ENCODE measurements at places on chromosomes 6 and 20. TPM values are rescaled to one million over a fixed set of nuclear protein-coding genes. Genes with fewer than 3 reads are reported as not detected.

The BHLHE23 gene
- total RNA-seq = not detected

The GLP1R gene
- 0.10 TPM for total RNA-seq

DNA sequence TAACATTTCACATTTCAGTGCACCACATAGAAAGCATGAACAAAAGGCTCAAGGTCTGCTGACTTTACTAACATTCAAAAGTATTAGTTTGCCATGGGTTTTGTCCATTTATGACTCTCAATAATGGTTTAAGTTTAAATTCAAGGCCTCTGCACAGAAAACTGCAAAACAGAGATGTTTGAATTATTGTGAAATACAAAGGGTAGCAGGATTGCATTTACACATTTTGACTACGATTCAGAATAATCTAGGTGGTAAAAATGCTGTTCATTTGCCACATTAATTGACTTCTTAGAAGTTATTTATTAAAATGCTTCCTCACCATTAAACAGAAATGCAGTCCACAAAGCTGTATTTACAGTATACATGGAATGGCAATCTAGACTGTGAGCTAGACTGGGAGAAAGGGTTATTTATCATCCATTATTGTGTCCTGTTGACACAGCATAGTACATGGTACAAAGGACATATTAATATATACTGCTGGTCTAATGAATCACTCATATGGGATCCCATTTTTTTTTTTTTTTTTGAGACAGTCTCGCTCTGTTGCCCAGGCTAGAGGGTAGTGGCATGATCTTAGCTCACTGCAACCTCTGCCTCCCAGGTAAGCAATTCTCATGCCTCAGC lies 18.0 kb downstream of the USP49 start:
- no peak for DNase-seq

The NT5E gene
- 31.2 TPM for total RNA-seq

GRCh38 chr20:62675156-62675876 lies 33.0 kb downstream of the SLCO4A1 start:
- no peak for DNase-seq

DNA sequence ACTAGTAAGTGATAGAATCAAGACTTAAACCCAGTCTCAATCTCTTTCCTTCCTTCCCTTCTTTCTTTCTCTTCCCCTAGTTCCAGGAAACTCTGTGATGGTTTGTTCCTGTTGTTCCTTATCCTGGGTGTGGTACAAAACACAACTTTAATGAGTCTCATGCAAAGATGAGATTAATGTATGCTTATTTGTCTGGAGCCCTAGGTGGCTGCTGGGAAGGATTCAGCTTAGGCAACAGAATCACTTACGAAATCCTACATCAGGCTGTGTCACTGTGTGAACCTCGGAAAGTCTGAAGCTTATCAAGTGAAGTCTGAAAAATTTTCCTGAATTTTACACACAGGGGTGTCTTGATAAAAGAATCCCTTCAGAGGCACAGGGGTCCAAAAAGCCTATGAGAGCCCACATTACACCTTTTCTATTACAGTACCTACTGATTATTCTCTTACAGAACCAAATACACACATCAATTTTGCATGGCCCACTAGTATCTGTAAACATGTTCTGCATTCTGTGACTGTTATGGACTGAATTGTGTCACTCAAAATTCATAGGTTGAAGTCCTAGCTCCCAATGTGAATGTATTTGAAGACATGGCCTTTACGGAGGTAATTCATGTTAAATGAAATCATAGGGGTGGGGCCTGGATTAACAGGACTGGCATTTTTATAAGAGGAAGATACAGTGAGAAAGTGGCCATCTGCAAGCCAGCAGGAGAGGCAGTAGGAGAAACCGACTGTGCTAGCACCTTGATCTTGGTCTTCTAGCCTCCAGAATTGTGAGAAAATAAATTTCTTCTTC lies 144.7 kb downstream of the MYB start:
- DNase-seq = no peak

The PCK1 gene
- total RNA-seq = 51.4 TPM

GRCh38 chr6:28922821-28923317 lies 916 bp downstream of the TRIM27 start:
- DNase-seq = no peak

The MAS1 gene
- under 0.01 TPM for total RNA-seq

GRCh38 chr6:148419430-148419829 lies 76.8 kb downstream of the SASH1 start:
- DNase-seq = no peak

GRCh38 chr6:45513213-45513618 lies 135.5 kb upstream of the SUPT3H start:
- no peak for DNase-seq

GRCh38 chr6:117557951-117558350 lies 44.4 kb downstream of the GOPC start:
- DNase-seq = no peak

DNA sequence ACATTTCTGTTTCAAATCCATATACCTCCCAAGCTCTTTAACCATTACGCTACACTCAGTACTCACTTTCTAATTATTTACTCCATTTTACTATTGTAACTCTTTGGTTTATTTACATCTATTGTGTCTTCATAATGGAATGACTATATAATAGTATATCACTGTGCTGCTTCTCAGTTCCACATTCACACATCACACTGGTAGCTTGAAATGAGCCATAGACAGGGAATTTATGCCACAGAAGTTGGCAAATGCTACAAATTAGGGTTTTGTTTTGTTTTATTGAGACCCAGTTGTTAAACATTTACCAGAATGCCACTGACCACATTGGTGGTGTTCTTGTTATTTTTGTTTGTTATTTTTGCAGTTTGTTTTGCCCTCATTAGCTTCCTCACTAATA lies 213.9 kb downstream of the KCNQ5 start:
- no peak for DNase-seq

- no peak for DNase-seq
These were observed 455.6 kb downstream of the MAFB start for GRCh38 chr20:40233406-40233805.

DNA sequence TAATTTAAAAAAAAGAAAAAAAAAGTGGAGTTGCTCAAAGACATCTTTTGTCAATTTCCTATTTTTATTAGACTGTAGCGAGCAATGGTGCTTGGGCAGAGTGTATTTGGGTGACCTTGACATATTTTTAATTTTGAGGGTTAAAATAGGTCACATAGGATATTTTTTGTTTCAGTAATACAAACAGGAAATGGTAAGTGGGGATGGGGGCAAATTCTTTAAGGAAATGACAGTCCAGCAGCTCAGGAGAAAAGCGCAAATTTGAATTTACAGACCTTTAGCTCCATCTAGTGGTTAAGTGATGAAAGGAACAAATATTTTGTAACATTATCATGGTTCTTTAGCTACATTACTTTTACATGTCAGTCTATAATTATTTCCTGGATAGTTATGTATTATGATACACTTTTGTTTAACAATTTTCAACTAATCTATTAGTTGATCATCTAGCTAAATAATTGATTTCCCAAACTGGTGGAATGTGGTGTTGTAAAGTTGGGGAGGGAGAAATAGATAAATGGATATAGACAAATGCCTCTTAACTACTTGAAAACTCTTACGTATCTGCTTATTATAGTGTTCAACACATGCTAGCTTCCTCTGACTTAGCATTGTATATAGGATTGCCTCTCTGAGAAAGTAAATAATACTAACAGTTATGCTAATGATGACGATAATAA lies 10.0 kb downstream of the CITED2 start:
- peak; percentile 43 for DNase-seq

- no peak for DNase-seq
These were observed 262.8 kb upstream of the TAB2 start for GRCh38 chr6:149054559-149055194.

DNA sequence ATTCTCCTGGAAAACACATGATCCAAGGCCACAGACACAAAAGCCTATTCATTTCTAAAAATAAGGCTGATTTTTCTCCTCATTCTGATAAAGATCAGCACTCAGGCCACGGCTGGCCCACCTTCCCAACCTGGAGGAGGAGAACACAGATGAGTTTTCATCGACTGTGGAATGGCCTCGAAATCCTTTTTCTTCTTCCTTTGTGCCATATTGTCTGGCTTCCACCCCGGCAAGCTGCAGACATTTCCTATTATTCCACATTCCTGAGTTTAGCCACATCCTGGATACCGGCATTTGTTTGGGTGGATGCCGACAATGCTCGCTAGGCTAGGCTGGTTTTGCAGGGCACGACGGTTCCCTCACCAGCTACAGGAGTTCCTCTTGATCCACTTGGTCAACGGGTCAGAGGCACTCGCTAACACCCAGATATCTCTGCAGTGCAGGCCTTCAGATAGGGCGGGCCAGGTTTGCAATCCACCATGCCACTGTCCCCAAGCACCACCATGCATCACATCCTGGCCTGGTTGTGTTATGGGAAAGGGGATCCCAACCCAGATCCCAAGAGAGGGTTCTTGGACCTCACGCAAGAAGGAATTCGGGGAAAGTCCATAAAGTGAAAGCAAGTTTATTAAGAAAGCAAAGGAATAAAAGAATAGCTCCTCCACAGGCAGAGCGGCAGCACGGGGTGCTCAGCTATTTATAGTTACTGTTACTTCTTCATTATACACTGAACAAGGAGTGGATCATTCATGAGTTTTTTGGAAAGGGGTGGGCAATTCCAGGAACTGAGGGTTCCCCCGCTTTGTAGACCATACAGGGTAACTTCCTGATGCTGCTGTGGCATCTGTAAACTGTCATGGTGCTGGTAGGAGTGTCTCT lies 4.2 kb upstream of the CTSZ start:
- peak; percentile 55 for DNase-seq

The TMEM74B gene
- 2.5 TPM for total RNA-seq

- no peak for DNase-seq
These were observed 173.0 kb upstream of the ECI2 start for GRCh38 chr6:4308364-4308763.

DNA sequence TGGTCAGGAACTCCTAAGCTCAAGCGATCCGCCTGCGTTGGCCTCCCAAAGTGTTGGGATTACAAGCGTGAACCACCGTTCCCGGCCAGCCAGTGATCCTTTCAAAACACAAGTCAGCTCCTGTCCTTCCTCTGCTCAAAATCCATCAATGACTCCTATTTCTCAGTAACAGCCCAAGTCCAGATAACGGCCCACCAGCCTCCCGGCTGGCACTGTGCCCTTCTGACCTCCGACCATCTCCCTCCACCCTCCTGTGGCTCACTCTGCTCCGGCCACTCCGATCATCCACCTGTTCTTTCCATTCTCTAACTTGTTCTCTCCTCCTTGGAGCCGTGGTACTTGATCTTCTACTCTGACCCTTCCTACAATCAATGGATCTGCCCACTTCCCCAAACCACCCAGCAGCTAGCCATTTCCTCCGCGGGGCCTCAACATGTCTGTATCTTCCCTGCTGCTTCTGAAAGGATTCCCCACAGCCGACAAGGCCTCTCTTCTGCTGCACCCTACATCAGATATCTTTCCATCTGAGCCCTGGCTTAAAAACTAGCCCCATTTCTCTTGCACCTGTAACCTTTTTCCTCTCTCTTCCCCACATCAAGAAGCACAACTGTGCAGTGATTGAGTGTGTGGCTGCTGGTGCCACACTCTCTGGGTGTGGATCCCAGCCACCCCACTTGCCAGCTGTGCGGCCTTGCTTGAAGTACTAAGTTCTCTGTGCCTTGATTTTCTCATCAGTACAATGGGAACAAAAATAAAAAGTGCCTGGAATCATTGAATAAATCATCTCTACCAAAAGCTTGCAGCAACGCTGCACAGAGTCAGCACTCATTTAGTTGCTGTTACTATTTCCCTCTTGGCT lies 6.1 kb upstream of the ZMYND8 start:
- no peak for DNase-seq

GRCh38 chr20:4840801-4841200 lies 119.1 kb downstream of the PRND start:
- no peak for DNase-seq

The SLC4A11 gene
- total RNA-seq = 0.59 TPM

DNA sequence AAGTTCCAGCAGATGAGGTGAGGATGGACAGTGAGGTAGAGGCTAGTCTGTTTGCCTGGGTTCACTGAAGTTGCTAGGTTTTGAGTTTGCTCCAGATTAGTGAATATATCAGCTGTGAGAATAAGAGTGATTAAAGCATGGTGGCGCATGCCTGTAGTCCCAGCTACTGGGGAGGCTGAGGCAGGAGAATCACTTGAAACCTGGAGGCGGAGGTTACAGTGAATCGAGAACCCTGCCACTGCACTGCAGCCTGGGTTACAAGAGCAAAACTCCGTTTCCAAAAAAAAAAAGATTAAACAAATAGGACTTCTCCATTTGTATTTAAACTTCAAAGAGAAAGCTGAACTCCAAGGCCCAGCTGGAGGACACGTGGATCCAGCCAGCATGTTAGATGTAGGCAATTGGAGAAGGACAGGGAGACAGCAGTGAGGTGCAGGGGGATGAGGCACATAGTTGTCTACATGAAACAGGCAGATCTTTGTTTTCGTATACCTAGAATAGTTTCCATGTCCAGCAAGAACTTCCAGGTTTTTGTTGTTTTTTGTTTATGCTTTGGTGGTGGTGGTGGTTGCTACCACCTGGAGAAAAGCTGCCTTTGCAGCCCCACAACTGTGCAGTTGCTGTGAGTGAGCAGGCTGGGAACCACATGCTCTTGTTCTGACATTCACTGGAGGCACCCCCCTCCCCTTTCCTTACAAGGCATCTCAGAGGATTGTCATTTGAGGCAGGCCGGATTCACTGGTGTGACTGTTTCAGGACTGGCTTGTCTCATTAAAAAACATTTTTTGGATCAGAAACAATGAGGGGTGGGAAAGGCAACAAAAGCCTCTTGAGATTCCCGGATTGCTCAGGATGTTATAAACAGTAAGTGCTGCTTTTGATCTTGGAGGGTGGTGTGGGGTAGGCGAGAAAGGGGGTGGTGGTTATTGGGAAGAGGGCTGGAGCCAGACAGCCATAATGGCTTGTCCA lies 72.3 kb downstream of the JARID2 start:
- peak; percentile 63 for DNase-seq

The RSPO3 gene
- total RNA-seq = 8.6 TPM

DNA sequence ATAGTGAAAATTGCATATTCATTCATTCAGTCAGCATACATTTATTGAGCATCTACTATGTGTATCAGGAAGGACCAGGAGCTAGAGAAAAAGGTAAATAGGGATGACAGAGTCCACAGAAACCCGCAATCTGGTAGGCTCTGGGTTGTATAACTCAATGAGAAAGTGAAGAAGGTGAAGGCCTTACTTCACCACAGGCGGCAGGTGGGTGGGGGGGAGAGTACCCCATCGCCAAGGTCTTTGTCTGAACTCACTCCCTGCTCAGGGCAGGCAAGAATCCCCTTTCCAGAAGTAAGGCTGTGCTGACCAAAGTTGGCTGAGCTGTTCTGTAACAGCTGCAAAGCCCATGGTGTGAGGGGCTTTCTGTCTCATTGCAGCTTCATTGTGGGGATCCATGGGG lies 81.3 kb downstream of the CDH26 start:
- no peak for DNase-seq

GRCh38 chr6:121951918-121952379 lies 447.5 kb upstream of the HSF2 start:
- DNase-seq = no peak

The C6orf132 gene
- total RNA-seq = 14.5 TPM

GRCh38 chr6:82144852-82145340 lies 102.6 kb downstream of the IBTK start:
- DNase-seq = peak; percentile 84

- DNase-seq = no peak
These were observed 68.5 kb upstream of the ARMC2 start for GRCh38 chr6:108779536-108780275.

The RGS17 gene
- total RNA-seq = 0.69 TPM

- no peak for DNase-seq
These were observed 410.5 kb downstream of the QKI start for GRCh38 chr6:163825033-163825432.

Data from skin of body (tissue), 3 donors.